Activated CD4-positive, alpha-beta T cell treated with anti-CD3 and anti-CD28 coated beads, Interleukin-2, amount 50 U/mL, for 1 hour (primary cell): ENCODE measurements at places on chromosomes 16 and 17.

- DNase-seq: no peak
These were observed 91.4 kb downstream of the GRIN2A start for GRCh38 chr16:10090816-10091215.

GRCh38 chr16:52994942-52995341, 57.8 kb downstream of the CHD9NB start:
- no peak for DNase-seq

GRCh38 chr17:1640329-1641064, 5.0 kb downstream of the SCARF1 start:
- no peak for DNase-seq

- no peak for DNase-seq
These were observed 12.8 kb downstream of the PIMREG start for GRCh38 chr17:6456914-6457687.

DNA sequence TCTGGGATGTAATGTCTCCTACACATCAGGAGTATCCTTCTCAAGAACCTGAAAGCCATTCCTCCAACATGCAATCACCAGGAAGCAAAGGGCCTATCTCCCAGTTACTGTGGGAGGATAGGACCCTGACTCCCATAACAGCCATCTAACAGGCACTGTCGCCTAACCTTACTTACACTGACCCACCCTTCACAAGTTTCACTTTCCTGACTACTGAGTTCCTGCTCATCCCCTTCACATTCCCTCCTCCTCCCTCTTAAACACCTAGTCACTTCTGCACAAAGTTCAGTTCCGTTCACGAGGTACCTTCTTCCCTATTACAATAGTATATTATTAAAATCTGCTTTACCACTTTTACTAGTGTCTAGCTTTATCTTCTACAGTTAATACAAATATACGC, 1.3 kb downstream of the C17orf67 start:
- no peak for DNase-seq

DNA sequence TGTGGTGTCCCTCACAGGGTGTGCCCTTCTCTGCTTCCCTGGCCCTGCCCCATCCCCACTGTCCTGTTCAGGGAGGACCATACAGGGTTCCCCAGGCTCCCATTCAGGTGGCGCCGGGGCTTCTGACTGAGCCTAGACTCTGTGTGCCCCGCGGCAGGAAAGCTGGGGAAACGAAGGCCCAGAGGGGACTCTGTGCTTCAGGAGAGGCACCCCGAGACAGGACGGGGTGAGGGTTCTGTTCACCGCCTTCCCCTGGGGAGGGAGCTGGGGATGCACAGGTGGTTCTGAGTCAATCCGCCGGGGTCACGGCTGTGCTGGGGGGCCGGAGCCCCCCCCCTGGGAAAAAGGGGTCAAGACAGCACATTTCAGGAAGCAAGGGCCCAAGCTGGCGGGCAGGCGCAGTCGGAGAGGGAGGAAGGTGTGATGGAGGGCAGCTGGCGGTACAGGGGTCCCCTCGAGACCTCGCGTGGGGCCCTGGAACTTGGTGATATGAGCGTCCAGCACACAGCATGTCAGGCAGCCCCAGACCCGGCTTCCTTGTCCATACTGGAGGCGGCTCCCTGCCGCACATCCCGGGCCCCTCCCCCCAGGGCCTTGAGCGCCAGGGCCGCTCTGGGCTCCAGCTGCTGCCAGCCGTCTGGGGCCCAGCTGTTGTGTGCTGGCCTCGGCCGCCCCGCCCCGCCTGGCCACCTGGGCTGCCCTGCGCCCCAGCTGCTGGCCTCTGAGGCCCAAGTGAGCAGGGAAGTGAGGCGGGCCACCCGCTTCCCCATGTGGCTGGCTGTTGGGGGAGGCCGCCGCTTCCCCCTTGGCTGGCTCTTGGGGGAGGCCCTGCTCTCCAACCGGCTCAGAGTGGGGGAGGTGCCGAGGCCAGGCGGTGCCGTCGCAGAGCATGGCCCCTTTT, 5.6 kb upstream of the NOTUM start:
- DNase-seq: no peak

DNA sequence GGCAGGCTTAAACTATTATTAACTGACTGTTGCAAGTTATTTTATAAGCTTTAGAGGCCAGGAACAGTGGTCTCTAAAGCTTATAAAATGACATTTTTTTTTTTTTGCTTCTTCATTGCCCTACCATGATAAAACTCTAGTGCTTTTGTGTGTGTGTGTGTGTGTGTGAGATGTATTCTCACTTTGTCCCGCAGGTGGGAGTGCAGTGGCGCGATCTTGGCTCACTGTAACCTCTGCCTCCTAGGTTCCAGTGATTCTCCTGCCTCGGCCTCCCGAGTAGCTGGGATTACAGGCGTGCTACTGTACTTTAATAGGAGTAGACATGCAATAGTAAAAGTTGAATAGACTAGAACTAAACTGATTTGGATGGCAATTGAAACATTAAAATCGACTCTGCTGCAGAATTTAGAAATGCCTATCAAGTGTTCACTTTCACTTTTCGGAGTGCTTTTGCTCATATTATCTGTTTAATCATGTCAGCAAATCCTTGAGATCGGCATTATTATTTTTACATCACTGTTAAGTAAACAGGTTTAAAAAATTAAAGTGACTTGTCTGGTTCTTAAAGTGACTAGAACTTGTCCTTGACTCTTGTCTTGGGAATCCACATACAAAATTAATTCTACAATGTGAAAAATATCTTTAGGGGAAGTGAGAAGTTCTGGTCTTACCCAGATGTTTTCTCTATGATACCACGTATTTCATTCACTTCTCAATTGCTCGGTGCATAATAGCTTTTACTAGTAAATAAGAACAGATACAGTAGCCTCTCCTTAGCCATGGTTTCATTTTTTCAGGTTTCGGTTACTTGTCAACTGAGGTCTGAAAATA, 8.4 kb upstream of the PCTP start:
- DNase-seq: no peak

DNA sequence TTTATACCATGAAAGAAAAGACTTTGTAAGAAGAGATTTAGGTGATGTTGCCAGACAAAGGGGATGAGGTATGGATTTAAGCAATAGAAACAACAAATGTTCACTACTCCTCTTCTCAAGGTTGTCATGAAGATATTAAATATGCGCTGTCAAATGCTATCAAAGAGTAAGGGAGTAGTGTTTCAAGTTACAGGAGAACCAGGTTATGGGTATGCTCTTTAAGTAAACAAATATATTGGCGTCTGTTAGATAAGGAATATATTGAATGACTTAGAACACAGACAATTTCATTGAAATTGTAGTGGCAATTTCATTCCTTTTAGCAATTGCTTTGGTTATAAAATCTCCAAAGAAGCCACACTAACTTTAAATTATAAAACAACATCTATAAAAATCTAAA, 229.0 kb downstream of the FTO start:
- no peak for DNase-seq

DNA sequence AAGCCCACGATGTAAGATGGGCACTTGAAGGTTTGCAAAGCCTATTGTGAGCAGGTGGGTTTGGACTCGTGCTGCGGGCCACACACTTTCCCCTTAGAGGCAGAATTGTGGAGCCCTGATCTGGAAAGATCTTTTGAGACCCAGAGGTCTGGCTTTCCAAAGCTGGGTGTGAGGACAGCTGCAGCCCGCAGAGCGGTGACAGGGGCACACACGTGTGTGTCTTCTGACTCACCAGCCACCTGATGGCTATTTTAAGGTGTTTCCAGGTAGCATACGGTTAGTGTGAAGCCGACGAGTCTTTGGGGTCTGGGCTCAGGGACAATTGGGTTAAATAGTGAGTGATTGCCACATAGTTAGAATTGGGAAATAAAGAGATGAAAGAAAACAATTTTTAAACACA, 108.9 kb upstream of the GSE1 start:
- no peak for DNase-seq

- DNase-seq: no peak
These were observed 9.5 kb upstream of the GUCY2D start for GRCh38 chr17:7992924-7993323.

- no peak for DNase-seq
These were observed 5.0 kb upstream of the NPRL3 start for GRCh38 chr16:143456-143855.

DNA sequence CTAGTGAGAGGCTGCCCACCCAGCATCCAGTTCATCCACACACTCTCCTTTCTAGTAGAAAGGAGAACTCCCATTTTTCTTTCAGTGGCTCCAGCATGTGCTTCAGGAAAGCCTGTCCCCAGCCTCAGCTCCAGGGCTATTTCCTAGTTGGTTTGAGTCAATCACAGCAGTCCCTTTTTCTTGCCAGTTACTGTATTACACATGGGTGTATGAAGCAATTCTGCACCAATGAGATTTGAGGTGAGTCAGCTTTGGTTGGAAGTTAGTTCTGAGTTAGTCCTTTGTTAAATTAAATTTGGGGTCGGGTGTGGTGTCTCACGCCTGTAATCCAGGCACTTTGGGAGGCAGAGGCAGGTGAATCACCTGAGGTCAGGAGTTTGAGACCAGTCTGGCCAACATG, 24.8 kb downstream of the RAD51D start:
- DNase-seq: no peak

- no peak for DNase-seq
These were observed 16.3 kb upstream of the RBFOX1 start for GRCh38 chr16:7316281-7316888.

- no peak for DNase-seq
These were observed 101.3 kb upstream of the C17orf78 start for GRCh38 chr17:37274461-37274860.

GRCh38 chr17:34163646-34164045, 91.4 kb upstream of the CCL2 start:
- no peak for DNase-seq

DNA sequence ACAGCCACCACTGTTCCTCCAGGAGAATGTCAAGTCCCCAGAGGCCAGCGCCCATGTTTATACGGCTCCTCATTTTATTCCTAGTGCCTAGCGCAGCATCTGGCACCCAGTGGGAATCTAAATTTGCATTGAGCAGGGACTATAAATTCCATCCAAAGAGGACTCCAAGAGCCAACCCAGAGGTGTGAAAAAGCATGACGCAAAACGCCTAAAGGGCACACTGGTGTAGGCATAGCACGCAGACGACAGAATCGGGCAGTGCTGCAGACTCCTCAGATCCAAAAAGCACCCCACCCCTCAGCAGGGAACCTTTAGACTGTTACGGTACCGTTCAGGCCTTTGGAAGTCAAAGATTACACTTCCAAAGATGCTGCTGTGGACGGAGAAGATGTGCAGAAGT, 19.5 kb downstream of the TEKT5 start:
- DNase-seq: no peak

DNA sequence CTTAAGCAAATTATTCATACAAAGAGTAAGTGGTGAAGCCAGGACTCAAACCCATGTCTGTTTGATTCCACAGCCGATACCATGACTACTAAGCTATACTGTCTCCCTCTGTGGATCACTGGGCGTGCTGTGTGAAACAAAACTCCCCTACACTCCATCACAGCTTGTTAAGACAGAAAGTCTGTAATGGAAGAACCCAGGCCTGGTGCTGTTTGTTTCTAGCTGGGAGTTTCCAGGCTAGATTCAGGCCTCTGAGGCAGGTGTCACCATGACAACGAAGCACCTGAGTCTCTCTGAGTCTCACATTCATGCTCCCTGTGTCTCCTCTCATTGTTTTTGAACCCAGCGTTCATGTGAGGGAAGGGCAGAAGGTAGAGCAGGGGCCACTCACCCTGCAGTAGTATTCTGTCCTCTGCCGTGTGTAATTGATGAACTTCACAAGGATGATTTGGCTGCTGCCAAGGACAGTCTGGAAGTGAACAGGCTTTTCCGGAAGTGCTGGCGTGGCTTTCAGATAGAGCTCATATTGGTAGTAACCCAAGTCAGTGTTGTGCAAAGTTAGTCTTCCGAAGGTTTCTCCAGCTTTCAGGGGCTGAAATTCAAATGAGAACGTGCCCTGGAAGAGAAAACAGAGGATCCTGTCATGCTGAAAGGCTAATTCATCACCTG, 8.6 kb upstream of the VAC14 start:
- no peak for DNase-seq

DNA sequence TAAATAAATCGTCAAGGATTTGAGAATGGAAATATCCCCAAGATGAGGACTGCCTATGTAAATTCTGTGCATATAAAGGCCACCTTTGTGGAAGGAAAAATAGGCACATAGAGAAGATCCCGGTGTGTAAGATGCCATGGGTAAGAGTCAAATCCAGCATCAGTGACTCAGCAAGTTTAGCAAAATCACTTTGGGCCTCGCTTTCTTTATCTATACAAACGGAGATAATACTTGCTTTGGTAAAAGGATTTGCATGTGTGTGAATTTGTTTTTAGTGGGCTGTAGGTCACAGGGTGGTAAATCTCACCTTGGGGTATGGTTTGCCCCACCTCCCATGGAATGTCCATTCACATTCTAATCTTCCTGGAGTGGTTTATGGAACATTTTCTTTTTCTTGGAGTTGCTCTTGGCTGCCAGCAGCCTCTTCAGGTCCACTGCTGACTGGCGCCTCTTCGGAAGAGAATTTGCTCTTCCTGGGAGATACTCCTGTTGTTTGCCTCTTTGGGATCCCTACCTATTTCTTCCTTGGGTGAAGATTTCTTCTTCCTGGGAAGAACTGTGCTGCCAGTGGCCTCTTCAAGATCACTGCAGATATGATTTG, 587.6 kb downstream of the CDH11 start:
- DNase-seq: no peak

- no peak for DNase-seq
These were observed 205.8 kb downstream of the PRKCA start for GRCh38 chr17:66507982-66508760.

DNA sequence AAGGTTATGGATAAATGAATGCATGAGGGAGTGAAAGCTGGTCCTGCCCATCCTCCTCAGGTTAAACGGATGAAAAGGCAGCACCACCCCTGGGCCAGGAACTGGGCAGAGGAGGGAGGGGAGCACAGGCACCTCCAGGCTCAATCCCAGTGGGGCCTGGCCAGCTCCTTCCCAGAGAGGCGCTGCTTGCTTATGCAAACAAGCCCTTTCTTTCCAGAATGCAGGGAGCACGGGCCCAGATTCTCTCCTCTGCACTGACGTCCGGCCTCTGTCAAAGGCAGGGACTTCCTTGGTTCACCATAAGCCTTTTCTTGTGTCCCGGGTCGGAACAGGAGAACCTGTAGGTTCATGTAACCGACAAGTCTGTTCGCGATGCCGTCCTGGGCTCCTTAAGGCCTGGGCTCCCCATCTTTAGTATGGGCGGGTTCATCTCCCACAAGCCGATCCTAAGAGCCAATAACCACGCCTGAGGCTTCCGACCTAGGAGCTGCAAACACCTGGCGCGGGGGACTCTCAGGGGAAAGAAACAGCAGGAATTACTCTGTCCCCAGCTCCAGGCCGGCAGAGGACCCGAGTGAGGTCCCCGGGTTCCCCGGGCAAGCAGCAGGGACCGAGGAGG, 16.3 kb downstream of the ENPP7 start:
- DNase-seq: no peak

DNA sequence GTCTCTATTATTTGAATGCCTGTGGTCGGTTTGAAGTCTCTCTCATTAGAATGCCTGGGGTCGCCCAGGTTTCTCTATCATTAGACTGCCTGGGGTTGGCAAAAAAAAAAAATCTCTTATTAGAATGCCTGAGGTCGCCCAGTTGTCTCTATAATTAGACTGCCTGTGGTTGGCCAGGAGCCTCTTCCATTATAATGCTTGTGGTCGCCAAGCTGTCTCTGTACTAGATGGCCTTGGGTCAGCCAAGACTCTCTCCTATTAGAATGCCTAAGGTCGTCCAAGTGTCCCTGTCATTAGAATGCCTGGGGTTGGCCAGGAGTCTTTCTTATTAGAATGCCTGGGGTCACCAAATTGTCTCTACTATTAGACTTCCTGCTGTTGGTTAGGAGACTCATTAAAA, 2228.4 kb downstream of the TP53TG3F start:
- no peak for DNase-seq

- DNase-seq: no peak
These were observed 51.5 kb downstream of the ENGASE start for GRCh38 chr17:79126139-79126538.
